Dorsolateral prefrontal cortex (tissue), 122 donors: ENCODE measurements at places on chromosomes 6 and 20.

- no peak for DNase-seq
These were observed 3.2 kb downstream of the ARFGEF2 start for GRCh38 chr20:48924756-48925109.

- DNase-seq: no peak
These were observed 1.3 kb upstream of the RUNX2 start for GRCh38 chr6:45326698-45327417.

DNA sequence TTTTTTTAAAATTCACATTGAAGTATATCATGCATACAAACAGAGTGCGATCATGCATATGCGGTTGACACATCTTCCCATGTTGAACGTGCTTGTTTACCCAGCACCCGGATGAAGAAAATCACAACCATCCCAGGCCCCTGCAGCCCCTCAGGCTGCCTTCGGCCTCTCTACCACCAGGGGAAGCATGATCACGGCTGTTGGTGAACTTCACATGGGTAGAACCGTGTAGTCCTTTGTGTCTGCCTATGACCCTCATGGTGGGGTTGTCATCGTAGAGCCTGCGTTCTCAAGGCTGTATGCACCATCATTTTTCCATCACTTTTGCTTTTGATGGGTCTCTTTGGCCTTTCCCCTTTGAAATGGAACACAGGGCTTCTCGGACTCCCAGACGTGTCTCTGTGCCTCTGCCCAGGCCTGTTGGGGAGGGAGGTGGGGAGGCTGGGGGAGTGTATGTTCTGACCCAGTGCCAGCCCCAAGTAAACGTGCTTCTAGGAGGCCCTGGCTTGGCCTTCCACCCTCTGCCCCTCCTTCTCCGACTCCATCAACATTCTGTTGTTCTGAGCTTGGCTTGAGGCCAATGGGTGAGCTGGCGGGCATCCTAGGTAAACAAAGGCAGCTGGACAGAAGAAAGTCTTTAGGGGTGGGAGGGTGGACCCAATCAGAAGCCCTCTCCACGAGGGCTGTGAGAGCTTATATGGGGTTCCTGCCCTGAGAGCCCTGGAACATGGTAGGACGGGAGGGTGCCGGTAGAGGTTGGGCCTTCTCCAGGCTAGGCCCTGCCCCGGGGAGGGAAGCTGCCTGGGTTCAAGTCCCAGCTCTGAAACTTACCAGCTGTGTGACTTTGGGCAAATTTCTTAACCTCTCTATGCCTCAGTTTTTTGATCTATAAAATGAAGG is 39.7 kb downstream of the TGM2 start:
- DNase-seq: no peak

- DNase-seq: no peak
These were observed 4.8 kb downstream of the TAF4 start for GRCh38 chr20:62060631-62061541.

DNA sequence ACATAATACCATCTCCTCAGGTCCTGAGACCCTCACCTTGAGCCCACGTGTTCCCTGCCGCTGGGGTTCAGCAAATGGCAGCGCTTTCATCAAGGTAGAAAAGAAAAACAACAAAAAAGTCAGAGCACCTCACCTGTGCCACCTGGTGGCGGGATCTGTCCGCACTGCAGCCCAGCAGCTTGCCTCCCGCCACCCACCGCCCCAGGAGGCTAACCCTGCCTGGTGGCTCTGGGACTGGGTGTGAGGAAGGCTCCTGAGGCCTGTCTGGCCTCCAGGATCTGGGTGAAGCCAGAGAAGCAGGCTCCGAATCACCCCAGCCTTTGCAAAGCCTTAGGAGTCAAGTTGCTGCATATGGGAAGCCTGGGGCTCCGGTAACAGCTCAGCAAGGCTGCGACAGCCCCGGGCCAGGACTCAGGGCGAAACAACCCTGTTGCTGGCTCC is 270.8 kb downstream of the BMP7 start:
- DNase-seq: no peak

DNA sequence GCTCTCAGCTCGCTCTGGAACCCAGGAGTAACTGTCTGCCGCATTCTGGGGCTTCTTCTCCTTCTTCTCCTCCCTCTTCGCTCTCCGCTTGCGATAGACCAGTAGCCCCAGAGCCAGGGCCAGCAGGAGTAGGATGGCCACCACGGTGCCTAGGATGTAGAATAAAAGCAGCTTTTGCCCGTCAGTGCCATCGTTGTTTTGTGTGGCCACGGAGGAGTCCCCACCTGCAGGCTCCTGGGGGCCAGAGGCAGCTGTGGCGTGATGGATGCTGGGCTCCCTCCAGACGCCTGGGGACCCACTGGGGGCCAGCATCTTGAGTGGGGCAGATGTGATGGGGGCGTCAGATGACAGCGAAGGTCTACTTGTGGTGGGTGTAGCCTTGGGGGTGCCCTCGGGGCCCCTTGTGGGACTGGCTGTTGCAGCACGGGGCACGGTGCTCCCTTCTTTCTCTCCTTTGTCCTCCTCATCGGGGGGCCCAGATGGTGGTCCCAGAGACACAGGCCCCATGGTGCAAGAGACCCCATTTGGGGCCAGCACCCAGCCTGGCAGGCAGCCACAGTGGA is 1.8 kb downstream of the CD93 start:
- no peak for DNase-seq

DNA sequence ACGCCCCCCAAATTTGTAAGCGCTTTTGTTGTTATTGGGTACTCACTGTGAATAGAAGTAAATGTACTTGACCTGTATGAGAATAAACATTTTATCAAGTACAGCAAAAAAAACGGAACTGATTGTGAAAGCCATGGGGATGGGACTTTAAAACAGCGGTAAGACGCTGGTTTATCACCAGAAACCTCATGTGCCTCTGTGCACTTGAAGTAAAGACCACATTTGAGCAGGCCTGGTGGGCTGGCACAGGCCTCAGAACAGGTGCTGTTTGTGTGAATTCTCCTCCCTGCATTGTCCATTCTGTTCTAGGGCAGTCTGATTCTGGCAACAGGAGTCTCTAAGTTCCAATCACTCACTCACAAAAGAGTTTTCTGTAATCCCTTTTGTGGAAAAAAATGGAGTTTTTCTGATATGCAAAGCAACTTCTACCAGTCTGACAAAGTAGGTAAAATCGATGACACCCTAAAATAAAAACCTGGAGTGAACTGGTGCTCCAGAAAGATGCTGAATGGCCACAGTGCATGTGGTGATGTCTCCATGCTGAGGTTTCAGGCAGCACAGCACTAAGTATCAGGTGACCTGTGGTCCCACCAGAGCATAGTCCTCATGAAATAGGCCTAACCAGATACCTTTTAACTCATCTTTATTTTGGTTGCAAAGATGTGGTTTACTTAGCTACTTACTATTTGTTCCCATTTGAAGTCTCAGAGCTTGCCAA is 53.9 kb downstream of the STX7 start:
- no peak for DNase-seq

GRCh38 chr6:51099201-51099600 is 280.5 kb downstream of the TFAP2B start:
- no peak for DNase-seq

DNA sequence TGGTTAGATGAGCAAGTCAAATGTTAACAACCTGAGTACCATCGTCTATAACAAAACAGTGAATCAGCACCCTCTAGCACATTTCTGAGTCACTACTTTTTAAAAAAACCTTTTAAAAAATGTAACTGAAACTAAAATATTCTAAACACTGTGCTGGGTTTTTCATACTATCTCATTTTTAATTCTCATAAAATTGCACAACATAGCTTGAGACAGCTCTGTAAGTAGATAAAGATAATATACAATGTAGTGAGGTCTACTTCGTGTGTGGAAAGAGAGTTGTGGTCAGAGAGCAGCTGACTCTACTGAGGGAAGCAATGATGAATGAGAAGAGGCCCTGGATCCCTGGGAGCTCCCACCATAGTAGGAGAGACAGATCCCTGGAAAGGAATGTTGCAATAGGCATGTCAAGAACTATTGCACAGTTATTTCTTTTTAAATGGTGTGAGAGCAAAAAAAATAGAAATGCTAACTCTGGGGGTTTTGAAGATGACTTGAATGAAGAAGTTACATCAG is 13.6 kb upstream of the CALHM6 start:
- DNase-seq: no peak

DNA sequence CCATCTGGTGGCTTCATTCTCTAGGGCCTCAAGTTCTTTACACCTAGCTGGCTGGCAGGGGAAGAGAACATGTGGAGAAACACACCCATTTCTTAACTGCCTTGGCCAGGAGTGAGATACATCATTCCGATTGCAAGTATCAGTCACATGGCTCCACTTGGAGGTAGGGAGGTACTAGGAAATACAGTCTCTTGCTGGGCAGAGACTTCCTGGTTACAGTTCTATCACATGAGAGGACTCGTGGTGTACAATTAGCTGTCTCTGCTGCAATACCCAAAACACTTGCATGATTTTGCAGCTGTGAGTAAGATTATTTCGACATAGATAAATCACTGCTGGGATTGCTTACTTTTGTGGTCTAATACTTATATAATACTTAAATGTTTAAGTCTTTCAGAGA is 51.1 kb downstream of the GTF2H5 start:
- DNase-seq: no peak

- no peak for DNase-seq
These were observed 87.1 kb upstream of the SULF2 start for GRCh38 chr20:47872341-47872740.
